ENCODE measurements at places on chromosomes 12 and 14.

- no peak for DNase-seq
Observed at GRCh38 chr14:99270458-99271220, 1.4 kb downstream of the BCL11B start.

DNA sequence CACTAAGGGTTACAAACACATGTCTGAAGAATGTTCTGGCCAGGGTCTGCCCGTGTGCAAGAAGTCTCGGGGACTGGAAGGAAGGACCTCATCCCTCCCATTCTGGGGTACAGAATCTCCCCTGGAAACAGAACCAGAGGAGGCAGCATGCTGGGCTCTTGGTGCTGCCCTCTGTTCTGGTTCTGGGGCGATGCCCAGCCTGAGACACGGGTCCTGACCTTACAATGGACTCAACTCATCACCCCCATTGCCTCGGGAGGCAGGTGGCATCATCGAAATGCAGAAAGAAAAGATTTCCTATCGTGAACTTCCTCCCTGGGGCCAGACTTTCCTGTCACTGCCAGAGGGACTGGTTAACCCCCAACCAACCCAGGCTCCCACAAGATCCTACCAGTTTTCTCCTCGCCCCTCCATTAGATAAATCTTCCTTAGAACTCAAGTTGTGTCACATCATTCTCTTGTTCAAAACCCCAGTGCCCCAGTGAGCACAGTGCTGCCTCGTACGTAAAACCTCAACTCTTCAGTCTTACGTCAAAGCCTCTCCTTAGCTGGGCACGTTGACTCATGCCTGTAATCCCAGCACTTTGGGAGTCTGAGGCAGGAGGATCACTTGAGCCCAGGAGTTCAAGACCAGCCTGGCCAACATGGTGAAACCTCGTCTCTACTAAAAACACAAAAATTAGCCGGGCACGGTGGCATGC lies 52.1 kb downstream of the PSMA6 start:
- DNase-seq, result no peak

- DNase-seq, result no peak
Observed at GRCh38 chr12:4984971-4985370, 58.7 kb upstream of the KCNA5 start.

- DNase-seq, result no peak
Observed at GRCh38 chr12:45213107-45213506, 2.8 kb upstream of the ANO6 start.

DNA sequence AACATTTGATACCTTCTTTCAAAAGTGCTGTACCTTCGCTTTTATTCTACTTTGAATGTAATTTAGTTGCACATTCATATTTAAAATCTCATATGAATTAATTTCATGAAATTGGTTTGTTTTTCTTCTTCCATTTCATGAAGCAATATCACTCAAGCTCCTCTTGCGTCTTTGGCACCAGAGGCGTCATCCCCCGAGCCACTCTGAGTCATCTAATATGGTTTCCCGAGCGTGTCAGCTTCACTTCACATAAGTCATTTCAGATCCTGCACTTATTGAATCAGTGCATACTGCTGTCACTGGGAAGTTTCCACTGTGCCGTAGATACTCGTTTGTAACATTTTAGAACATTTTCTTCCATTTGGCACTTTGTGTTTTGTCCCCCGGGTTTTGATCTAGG lies 105.6 kb downstream of the SLC25A47 start:
- DNase-seq, result no peak

Measured in activated gamma-delta T cell treated with anti-CD3 and anti-CD28 coated beads, Interleukin-2, amount 50 U/mL, for 16 hours (primary cell).